Left renal cortex interstitium (tissue), 4 donors: ENCODE measurements at places on chromosomes 6 and 20. TPM values are rescaled to one million over a fixed set of nuclear protein-coding genes. Genes with fewer than 3 reads are reported as not detected.

- DNase-seq: no peak
Observed at GRCh38 chr6:33201147-33201545, 479 bp downstream of the SLC39A7 start.

DNA sequence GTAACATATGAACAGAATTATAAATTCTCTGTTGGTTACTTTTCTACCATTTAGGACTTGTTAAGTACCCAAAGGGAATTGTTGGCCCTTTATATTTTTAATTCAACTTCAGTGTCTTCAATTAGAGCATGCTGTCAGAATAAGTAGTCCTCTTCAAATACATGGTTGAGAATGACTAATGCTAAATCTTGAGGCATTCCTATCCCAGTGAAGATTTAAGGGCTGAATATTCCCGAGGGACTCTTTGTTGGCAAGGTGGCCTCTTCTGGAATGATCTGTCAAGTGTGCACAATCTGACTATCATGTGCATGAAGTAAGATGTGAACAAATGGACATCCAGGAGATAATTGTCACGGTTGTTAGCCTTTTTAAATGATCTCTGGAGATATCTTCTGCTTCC, 421.7 kb downstream of the BMP2 start:
- no peak for DNase-seq

DNA sequence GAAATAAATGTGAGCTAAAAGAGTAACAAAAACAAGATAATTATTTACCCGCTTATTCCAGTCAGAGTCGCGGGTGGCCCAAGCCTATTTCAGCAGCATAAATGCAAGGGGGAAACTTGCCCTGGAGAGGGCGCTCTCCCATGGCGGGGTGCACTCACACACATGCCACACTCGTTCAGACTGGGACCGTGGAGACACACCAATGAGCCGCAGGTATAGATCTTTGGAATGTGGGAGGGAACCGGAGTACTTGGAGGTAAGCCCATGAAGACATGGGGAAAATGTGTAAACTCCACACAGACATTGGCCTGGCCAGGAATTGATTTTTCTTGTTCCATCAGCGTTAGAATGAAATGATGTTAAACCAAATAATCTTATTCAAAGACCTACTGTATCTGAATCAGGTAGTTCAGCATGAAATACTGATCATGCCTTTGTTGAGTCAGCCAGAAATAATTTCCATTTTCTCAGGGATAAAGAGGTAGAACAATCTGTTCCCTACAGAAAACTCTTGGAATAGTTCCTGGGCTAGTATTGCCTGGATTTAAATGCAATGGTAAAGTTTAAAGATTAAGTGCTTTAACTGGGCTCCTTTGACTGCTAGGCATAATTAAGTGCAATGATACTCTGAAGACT, 191.5 kb downstream of the MCHR2 start:
- no peak for DNase-seq

DNA sequence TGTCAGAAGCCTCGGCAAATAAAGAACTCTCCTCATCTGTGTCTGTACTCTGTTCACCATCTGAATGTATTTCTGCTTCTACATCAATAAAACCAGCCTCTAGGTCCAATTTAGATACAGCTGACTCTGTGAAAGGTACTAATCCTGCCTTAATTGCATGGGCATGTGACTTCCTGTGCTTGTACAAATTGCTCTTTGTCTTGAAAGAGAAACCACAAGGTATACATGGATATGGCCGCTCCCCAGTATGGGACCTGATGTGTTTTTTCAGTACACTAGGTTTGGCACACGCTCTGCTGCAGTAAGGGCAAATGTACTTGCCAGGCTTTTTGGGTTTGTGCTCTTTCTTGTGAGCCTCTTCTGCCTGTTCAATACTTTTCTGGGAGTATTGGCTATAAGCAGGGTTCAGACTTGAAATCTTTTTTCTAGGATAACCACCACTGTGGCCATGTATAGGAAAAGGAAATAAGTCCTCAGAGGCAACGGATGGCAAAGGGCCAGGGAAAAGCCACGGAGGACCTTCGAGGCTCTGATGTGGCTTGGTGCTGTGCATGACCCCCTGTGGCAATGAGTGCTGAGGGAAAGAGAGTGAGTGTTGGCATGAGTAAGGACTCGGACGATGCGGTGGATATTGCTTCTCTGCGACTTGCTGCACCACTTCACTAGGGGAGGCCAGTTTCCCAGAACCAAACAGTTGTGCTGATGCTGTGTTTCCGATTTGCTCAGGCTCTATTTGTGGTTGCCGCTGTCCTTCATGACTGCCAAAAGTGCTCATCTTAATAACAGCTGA, 170.9 kb downstream of the HIVEP2 start:
- DNase-seq: no peak

DNA sequence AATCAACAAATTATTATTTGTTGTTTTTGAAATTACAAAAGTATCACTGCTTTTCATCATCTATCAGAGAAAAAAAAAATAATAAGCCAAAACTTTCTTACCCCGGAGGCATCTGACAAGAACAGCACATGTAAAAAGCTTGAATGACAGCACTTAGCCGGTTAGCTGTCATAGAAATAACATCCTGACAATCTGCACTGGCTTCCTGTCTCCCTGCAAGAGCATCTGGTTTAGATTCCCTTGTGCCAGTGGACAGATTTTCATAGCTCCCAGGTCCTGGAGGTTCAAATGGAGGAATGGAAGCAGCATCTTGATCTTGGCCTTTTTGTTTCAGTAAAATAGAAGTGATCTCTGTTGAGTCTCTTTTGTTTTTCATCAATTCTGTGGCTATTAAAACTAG, 74.8 kb downstream of the HACE1 start:
- DNase-seq: no peak

- DNase-seq: no peak
Observed at GRCh38 chr6:87908978-87909811, 138.4 kb upstream of the SPACA1 start.

DNA sequence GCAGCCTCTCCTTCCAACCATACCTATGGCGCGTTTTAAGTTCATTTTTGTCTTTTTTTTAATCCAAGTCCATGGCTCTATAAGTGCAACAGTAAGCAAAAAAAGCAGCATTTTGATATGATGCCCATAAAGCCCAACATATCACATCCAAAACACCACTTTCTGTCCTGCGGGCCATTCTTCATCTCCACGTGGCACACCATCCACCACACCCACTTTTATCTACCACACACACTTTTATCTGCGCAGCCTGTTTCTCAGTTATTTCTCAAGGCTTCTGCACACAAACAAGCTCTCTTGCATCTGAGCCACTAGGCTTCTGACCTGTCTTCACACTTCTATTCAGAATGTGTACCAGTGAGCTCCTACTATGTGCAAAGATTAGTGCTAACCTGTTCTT, 5.3 kb downstream of the GCLC start:
- DNase-seq: no peak

- DNase-seq: no peak
Observed at GRCh38 chr6:119323478-119323877, 26.1 kb downstream of the MAN1A1 start.

GRCh38 chr6:21167790-21168189, 425.8 kb upstream of the SOX4 start:
- DNase-seq: no peak

DNA sequence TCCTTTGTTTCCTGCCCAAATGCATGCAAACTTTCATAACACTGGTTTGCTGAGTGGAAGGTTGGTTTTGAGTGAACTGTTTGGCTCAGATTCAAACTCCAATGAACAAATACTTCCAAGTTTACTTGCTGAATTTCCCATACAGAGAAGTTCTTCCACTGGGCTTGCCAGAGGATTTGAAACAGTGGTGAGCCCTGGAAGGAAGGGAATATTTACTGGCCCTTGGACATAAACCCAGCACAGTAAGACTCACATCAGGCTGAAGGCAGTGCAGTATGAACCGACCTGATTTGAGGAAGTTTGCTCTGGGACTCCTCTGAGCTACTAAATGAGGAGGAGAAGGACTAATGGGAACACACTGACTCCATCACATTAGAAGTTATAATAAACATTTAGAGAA, 3.8 kb downstream of the TRAF3IP2 start:
- DNase-seq: no peak

GRCh38 chr6:50087231-50087954, 37.7 kb upstream of the DEFB112 start:
- DNase-seq: no peak

- DNase-seq: no peak
Observed at GRCh38 chr6:135707426-135707825, 144.1 kb upstream of the PDE7B start.

GRCh38 chr20:1657556-1658334, at the start of gene SIRPG:
SIRPG (minus strand) TSS chr20:1657779; CDS start chr20:1657714, 65 bp downstream.
- no peak for DNase-seq

DNA sequence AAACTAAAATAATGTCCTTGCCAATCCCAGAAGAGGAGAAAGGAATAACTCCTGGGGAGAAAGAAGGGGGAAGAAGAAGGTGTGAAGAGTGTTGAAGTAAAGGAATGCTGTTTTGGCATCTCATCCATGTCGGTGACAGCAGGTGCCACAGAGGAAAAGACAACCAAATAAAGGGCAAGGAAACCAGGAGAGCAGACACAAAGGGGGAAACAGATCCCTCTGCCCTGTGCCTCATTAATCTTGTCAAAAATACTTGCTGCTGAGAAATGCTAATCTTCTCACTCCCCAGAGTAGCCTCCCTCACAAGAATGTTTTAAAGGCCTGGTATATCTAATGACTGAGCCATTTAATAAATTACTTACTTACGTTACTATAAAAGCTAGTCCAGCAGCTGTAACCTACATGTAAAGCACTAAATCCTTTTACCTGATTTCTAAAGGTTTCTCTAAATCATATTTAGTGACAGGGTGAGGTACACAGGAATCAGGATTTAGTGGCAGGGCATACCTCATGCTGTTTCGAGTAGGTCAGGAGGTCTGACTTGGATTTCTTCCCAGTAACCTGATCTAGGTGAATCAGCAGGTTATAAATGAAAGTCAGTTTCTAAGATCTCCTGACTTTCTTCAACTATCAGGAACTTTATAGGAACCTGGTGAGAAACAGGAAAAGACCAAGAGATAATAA, 377.1 kb downstream of the CENPW start:
- peak; percentile 22 for DNase-seq

DNA sequence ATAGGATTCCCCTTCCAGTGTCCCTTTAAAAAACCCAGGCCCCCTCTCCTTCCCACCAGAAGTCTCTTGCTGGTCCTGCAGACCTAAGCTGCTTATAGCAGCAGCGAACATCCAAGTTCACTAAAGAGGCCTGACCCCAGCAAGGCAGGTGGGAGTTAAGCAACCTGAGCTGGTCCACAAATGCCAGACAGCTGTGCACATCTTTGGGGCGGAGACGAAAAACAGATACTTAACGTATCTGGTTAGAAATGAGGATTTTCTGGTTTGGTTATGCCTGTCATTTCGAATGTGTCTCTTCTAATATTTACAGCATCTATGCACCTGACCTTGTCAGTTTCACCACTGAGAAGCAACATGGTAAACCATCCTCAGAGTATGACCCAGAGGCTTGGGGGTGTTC, 87.8 kb downstream of the SLC2A10 start:
- DNase-seq: no peak

- DNase-seq: no peak
Observed at GRCh38 chr6:43877036-43877435, 107.0 kb downstream of the VEGFA start.

DNA sequence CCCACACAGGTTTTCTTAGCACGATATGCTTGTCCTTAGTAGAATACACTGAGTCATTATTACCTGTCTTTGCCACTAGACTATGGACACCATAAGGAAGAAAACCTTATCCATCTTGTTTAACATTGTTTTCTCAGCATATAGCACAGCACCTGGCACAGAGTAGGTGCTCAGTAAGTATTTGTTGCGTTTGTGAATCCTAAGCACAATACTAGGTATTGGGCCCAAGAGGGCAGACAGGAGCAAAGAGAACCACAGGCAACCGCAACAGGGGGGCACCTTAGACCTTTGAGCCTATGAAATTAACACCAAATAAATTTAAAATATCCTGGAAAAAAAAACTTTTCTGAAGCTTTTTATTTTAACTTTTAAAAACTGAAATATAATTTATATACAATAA, 3.7 kb upstream of the NCOA6 start:
- no peak for DNase-seq

DNA sequence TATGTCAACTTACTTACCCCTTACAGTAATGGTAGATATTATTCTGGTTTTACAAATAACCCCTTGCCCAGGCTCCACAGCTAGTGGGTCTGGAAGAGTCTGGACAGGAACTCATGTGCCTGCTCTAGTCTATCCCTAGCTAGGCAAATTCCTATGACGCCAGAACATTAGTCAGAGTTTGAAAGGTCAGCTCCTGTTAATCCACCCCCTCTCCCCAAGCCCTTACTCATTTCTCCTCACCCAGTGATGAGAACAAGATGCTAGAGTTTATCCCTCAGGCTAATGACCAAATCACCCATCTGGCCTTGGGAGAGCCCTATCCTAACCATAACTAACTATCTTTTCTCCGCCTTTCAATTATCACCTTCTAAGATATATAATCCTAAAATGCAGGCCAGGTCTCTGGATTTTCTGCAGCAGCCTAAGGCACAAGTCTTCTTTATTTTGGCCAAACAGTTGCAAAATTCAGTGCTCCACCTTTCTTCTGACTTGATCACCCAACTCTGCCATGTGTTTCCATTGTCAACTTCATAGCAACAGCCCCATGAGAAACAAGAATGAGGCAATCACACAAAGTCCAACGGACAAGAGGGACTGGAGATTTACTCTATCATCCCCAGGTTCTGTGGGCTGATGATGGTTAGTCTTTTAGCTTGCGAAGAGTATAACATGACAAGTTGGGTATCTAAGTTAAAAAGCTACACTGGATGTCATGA, 113.3 kb downstream of the TASP1 start:
- DNase-seq: no peak

DNA sequence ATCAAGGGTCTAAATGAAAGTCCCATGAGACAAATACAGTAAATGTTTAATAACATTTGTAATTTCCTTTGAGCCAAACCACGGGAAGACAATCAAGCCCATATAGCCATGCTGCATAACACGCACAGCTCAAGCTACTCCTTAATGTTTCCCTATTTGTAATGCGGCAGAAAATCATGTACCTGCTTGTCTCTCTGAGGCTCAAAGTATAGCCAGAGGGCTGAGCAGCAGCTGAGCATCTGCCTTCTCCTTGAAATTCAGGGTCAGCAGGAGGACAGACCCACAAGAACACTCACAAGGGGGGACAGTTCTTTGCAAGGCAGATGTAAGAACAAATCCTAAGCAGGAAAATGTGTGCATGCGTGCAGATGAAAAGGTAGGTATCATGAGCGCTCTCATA, 45.8 kb upstream of the JARID2 start:
- DNase-seq: no peak

DNA sequence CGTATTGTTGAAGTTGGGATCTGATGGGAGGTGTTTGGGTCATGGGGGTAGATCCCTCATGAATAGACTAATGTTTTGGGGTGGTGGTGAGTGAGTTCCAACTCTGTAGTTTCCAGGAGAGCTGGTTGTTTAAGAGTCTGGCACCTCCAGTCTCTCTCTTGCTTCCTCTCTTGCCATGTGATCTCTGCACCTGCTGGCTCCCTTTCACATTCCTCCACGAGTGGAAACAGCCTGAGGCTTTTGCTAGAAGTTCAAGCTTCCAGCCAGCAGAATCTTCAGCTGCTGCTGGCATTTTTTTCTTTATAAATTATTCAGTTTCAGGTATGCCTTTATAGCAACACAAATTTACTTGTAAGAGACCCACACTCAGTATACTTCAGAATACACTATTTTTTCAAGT, 1021.6 kb downstream of the EYS start:
- no peak for DNase-seq

BTNL2 gene
- polyA plus RNA-seq: 1.1 TPM

SAMD3 gene
- 1.8 TPM for polyA plus RNA-seq

MAP3K5 gene
- polyA plus RNA-seq: 6.3 TPM

KCNK15 gene
- polyA plus RNA-seq: 0.11 TPM

CNBD2 gene
- polyA plus RNA-seq: 0.49 TPM

TREML2 gene
- polyA plus RNA-seq: 0.12 TPM

NCR2 gene
- not detected for polyA plus RNA-seq
